ENCODE measurements at places on chromosomes 12 and 14.

DNA sequence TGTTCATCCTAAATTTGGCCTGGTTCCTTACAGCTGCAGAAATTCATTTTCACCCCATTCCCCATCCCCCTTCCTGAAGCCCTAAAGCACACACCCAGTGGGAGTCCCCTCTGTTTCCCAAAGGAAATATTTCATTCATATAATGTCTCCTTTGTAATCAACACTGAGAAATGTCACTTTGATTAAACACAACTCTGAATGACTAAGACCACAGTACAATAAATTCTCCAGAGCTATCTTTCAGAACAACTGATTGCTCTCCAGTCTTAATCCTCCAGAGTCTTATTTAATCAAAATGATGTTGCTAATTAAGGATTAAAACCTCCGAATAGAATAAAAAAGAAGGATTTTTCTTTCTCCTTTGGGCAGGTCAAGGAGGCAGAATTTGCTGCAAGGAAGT lies 6.4 kb downstream of the SLC15A5 start:
- DNase-seq: no peak

- DNase-seq: no peak
Measured at GRCh38 chr12:104313568-104314241, 10.2 kb downstream of the EID3 start.

- no peak for DNase-seq
Measured at GRCh38 chr12:47801170-47801903, 18.4 kb downstream of the HDAC7 start.

GRCh38 chr12:98229540-98229924 lies 285.9 kb upstream of the TMPO start:
- DNase-seq: no peak

GRCh38 chr12:115109863-115110262 lies 425.9 kb upstream of the TBX3 start:
- DNase-seq: no peak

- DNase-seq: no peak
Measured at GRCh38 chr12:58833853-58834252, 86.5 kb downstream of the LRIG3 start.

DNA sequence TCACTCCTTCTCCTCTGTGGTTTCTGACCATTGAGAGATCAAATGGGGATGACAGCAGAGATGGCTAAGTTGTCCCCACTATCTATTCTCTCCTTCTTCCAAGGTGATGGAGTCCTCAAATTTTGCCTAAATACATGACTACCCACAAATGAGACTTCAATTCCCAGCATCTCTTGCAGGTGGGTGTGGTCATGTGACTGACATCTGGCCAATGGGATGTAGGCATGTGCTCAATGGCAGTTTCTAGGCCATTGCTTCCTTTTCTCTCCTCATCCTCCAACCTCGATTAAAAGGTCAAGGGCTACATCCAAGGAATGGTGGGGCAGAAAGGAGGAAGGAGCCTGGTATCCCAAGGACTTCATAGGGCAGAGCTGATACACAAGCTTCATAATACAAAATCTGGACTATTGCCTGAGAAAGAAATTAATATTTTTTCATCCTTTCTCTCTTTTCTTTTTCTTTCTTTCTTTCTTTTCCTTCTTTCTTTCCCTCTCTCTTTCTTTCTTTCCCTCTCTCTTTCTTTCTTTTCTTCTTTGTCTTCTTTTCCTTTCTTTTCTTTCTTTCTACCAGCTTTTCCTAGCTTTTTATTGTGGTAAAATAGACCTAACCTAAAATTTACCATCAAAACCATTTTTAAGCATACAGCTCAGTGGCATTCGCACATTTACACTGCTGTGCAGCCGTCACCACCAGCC lies 100.9 kb upstream of the PRB2 start:
- DNase-seq: no peak

GRCh38 chr14:65062096-65063075 lies 39.9 kb downstream of the MAX start:
- no peak for DNase-seq

GRCh38 chr12:105911966-105912365 lies 226.8 kb downstream of the NUAK1 start:
- no peak for DNase-seq

GRCh38 chr14:64974563-64974962 lies 2.4 kb upstream of the RAB15 start:
- no peak for DNase-seq

GRCh38 chr12:45863332-45863731 lies 127.0 kb downstream of the SCAF11 start:
- no peak for DNase-seq

DNA sequence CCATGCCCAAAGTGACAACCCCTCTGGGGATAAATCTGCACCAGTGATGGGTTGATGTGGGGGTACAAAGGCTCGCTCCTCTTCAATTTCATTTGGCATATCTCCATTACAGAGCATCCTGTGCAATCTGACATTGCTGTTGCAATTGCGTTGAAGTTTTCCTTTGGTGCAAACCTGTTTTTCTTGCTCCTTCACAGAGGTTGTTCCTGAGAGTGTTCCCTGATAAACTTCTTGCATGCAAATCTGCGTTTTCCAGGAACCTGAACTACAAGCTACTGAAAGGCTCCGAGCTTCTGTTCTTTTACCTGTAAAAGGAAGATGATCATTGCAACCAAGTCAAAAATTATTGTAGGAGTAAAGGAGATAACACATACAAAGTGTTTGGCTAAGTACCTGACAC lies 26.1 kb downstream of the SERPINA11 start:
- DNase-seq: no peak

GRCh38 chr12:63382930-63383329 lies 231.9 kb upstream of the AVPR1A start:
- no peak for DNase-seq

- no peak for DNase-seq
Measured at GRCh38 chr12:5908251-5908650, 36.8 kb downstream of the ANO2 start.

DNA sequence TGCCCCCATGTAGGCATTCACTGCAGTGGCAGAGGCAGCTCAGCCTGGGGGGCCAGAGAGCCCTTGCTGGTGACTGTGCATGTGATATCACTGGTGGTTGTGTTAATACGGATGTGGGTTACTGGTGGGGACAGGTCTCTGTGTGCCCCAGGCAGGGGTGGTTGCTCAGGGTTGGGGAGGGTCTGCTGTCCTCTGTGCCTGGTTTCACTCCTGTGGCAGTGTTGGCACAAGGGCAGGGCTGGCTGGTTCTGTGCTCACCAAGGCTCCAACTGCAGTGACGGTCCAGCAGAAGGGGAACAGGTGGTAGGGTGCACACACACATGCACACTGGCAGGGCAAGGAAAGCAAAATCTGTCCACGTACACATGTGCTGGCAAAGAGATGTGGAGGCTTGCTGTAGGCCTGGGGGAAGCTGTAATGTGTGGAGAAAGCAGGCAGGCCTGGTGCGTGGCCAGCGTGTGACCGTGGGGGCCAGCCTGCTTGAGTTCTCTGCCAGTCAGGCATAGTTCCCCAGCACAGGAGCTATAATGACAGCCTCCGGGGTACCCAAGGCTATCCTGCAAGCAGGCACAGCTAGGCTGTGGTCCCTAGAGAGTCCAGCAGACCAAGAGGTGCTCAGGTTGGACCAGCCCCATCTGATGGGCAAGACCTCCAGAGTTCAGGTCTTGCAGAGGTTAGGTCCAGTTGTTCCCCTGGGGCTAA lies 254.6 kb downstream of the FBXL14 start:
- DNase-seq: no peak

GRCh38 chr12:114774197-114774596 lies 90.2 kb upstream of the TBX3 start:
- no peak for DNase-seq

DNA sequence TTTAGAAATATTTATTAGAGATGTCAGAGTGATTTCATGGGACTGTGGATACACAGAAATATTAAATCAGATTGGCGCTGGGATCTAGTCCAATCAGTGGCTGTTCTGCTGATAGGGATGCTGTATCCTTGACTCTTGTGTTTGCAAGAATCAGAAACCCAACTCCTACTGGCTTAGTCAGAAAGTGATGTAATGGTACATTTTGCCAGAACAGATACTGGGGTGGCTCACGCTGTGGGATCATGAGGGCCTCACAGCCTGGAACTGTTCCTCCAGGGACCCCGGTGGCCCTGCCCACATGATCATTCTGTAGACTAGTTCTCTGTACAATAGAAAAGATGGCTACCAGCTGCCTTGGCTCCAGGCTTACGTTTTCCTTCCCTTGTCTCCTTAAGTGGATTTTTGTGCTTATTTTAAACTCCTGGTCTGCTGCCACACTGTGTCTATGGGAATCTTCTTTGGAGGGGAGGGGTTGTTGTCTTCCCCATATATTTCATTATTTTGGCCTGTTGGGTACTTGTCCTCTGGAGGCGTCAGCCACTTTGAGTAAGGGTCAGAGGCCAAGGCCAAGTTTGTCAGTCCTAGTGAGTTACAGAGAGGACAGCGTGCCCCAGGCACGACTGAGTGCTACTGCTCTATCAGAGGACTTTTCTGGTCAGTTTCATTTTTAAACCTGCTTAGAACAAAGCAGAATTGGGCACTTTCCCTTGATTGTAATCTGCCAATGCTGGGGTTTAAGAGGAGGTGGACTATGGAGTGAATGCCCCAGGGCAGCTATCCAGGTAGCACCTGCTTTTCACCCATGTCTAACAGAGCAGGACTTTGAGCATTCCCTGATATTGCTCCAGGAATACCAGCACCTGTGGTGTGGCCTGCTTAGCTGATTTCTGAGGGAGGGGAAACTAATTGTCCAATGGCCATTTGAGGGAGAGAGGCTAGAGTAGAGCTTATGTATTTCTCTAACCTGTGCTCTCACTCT lies 164.3 kb downstream of the SLC5A8 start:
- DNase-seq: no peak
